Stimulated activated CD8-positive, alpha-beta memory T cell treated with anti-CD3 and anti-CD28 coated beads, Interleukin-4, amount 100 ng/mL, for 1 hour (primary cell): ENCODE measurements at places on chromosomes 4 and X.
A peak's percentile ranks its signal among the peaks of the same experiment; 100 is the strongest.

DNA sequence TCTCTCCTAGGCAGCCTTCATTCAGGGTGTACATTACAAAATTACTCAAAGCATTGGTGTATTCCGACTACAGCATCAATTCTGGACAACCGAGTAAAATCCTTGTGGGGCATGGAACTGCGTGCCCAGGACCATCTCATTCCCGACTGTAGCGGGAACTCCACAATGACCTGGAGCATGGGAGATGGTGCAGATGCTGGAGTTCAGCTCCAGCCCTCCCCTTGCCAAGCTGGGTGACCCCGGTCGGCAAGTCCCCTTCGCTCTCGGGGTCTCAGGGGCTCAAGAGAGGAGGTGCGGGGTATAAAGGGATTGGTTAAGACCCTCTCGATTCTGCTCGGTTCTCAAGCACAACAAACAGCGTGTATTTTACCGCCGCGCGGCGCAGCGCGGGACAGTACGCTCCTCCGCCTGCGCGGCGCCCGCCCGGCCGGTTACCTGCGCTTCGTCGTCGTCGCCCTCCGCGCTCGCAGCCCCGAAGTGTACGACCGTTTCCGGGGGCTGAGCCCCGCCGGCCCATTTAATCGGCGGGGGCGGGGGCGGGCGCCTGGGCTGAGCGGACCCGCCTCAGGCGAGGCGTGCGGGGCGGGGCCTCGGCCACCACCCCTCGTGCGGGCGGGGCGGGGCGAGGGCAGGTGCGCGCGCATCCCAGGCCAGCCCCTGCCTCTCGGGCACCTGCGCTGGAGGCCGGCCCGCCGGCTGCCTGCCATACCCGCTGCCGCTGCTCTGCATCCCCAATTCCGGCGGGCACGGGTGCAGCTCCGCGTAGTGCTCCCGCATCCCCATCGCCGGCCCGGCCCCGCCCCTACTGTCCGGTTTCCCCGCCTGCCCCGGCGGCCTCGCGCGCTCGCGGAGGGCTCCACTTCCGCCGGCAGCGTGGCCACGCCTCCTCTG lies at the start of gene G6PD:
Gene G6PD (minus strand): TSS at position 493 of the 891 bp plus-strand sequence. CDS start 691 bp downstream, outside the sequence.
- peak; percentile 65 for DNase-seq

DNA sequence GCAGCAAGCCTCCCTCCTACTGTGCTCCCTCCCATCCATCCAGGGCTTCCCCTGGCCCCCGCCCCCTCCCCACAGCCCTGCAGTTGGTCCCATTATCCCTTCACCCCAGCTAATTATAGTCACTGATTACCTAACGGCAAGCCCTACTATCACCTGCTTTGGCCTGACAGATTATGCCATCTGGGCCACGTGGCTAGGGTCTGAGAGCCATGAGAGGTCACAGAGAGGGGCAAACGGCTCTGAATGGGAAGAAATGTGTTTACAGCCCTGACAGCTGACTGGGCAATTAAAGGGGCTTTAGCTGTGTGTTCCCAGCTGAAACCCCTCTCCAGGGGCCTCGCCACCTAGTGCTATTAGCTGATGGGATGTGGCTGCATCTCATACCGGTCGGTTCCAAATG lies 134.4 kb upstream of the CPEB2 start:
- no peak for DNase-seq

DNA sequence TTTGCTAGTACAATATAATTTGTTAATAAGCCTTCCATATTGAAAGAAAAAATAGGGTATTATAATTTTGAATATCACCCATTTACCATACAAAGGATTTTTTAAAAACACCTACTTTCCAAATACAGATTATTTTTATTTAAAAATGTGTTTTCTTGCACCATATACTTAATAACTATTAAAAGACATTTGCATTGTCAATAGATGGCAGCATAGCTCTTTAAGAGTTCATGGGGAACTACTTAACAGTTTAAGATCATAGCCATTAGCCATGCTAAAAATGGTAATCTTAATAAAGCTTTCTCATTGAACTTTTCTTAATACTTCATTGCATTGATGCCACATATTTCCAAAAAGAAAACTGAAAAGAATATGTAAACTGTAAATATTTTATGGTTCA lies 1995.9 kb downstream of the C4orf33 start:
- DNase-seq, result no peak

- no peak for DNase-seq
Measured at GRCh38 chrX:11351375-11352295, 58.4 kb downstream of the AMELX start.

DNA sequence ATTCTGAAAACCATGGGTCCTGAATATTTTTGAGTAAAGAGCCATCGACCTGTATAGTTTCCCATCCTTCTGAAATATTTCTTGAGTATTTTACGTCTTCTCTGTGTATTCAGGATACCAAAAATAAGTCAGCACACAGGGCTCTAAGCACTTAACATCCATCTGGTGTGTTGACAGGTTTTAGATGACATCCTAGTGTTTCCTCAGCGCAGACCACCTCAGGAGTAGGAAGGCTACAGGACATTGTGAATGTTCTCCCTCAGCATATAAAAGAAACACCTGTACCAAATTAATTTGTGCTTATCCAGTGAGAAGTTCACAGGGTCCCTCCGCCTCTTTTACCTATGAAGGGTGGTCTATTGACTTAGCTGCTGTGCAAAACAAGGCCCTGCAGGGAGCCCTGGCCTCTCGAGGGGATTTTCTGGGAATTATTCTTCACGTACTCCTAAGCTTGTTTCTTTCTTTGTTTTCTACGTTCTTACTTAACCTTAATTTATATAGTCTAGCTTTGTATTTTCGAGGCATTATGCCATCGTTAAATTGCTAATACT lies 241.8 kb downstream of the FBXO8 start:
- no peak for DNase-seq

GRCh38 chrX:8455557-8455956 lies 9.1 kb upstream of the VCX3B start:
- no peak for DNase-seq

DNA sequence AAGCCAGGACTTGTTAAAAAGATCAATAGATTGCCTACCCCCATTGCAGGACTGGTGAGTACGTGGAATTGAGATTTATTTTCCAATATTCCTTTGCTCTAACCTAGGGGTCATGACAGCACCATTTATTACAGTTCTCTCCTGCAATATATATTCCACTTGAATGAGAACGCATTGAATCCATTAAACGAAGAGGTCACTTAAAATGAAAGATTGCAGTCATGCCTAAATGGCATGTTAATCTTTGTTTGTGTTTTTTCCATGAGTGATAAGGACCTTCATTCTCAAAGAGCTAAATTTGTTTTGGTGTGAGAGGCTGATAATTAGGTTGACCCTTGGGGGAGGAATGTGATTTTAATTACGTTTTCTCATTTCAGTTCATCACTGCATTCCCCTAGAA lies 13.5 kb upstream of the LIMCH1 start:
- no peak for DNase-seq

DNA sequence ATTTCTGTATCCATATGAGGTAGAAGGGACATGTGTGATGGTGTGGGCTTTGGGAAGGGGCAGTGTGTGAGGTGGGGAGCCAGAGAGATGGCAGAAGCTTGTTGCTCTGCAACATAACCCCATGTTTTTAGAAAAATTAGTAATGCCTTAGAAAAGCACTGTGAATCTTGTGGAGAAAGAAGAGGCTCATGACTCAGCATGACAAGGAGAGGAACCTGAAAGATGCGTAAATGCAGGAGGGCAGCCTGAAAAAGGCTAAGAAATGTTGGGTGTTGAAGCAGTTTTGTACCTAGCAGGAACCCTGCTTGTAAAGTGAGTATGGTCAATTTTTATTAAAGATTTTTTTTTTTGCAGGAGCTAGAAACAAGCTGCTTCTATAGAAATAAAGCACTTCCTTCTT lies 59.8 kb downstream of the ARSJ start:
- DNase-seq, result no peak

DNA sequence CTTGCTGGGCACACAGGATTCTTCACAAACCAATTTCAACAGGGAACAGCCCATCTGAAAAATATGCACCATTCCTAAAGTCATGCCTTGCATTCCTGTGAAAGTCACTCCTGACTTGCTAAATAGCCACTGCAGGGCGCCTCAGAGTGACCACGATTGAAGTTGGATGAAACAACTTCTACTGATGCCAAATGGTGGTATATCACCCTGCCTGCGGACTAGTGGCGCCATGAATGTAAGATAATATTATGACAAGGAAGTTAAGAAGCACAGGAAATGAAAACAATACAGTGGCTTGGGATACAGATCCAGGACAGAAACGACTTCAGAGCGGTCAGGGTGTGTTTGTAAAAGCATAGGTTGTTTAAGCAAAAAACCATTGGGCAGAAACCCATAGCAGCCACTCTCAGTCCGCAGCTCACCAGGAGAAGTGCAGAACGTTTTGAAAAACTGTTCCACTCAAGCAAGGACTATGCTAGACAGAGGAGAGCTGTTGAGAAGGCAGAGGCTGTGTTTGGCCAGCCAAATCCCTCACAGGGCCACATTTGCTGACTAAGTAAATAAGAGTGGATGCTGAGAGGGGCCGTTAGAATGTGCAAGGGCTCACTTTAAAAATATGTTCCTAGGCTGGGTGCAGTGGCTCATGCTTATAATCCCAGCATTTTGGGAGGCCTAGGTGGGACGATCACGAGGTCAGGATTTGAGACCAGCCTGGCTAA lies 250.4 kb downstream of the PTTG2 start:
- DNase-seq, result no peak

- no peak for DNase-seq
Measured at GRCh38 chr4:19983072-19983471, 268.6 kb upstream of the SLIT2 start.

DNA sequence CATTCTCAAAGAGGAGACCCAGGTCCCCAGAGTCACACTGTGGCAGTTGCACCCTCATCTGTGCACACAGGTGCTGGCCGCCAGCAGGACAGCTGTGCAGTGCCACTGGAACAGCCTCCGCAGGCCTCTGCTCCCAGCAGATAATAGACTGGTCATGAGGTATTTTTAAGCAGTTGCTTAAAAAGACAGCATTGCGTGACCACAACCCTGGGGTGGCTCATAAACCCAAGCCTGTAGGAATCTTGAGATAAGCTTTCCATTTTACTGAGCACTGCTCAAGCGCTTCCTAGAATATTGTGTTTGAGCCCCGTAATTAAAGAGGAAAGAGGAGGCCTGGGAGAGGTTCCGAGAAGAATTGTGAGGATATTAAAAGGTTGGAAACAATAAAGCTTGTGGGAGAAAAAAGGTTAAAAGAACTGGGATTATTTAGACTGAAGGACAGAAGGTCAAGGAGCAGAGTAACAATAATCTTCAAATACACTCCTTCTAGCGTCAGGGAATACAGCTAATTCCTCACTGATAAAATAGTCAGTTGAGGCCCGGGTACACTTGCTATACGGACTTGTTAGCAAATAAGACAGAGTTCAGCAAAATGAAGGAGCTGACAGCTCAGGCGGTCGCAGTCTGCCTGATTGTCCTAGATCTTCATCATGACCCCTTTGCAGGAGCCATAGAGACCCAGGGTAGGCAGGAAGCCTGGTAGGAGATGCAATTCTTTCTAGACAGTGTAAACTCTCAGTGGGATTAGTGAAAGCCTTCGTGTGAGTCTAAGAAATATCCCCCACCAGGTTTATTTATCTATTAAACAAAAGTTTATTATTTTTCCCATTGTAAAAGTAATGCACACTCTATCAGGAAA lies 86.2 kb upstream of the KIT start:
- DNase-seq, result no peak

DNA sequence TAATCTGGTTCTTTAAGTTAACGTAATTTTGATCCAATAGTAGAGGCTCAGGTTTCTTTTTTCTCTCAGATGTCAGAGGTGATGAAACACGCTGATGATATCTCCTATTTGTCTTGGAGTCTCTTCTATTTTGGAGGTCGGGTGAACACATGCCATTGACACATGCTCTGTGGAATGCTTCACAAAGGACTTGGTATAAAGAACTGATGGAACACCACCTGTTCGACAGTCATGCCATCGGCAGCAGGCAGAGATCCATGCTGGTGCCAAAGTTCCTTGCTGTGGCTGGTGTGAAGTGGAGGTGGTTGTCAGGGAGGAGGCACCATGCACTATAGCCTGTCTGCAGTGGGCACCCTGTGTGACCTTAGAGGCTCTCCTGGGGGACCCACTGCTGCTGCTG lies 94.9 kb downstream of the ATP8A1 start:
- no peak for DNase-seq

DNA sequence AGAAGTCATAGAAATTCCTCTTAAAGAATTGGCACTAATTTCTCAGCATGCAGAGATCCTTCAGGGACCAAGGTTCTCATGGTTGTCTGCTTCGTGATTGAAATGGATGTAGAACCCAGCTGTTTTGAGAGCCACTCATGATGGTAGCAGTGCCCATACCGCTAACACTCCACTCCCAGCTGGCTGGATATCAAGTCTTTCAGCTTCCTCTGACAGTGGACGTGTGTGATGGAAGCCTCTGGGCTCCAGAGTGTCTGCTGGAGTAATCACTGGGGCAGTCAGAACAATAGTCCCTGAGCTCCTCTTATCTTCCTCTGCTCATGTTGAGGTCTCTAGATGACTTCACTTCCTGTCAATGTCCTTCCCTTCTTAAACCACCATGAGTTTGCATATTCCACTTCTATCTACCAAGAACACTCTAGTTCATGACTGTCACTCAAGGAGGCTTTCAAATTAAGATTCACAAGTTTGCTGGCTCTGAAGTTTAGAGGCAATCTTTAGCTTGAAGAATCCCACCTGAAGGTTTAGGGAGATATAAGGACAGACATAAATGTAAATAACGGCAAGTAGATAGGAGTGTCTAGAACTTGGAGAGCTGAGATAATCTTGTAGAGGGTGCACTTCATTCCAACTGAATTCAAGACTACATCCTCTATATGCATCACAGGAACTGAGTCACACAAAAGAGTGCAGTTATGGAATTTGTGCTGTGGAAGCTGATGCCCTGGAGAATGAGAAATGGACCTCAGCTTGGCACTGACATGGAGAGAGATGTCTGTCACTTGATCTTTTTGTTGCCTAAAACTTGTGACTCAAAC lies 64.5 kb upstream of the WDR1 start:
- no peak for DNase-seq

DNA sequence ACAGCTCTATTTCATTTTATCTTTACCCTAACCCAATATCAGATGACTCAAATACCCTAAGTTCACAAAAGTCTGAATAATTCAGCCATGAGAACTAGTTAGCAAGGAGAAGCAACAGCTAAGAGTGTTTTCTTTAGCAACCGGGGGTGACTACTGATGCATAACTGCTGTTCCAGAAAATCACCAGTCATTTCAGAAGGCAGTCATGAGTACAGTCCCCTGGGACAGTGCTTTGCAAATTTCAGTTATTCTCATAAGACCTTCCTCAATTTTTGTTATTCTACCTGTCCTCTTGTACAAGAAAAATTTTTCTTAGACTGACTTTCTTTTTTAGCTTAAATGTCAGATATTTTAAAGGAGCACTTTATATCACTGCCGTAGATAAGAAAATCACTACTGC lies 16.4 kb downstream of the BANK1 start:
- no peak for DNase-seq
